MG63 (cell line): ENCODE measurements at places on chromosomes 11 and 22.

GRCh38 chr11:130243816-130244215 lies 70.9 kb downstream of the ZBTB44 start:
- no peak for DNase-seq

DNA sequence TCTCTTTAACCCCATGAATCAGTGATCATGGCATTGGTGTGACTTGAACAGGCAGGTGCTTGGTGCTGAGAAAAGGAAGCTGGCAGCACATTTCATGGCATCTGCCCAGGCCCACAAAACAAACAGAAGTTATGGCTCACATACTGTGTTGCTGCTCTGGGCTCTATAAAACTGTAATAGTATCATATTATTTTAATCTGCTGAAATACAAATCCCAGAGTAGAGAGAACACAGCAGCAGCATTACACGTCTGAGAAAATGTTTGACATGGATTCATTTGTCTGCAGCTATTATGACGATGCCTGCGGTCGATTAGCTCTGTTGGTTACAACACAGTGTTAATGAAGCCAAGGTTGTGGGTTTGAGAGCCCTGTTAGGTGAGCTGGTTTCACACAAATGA lies 80.8 kb downstream of the ALX4 start:
- DNase-seq: peak; percentile 37

- DNase-seq: no peak
These were observed 3.0 kb downstream of the SSTR3 start for GRCh38 chr22:37209140-37209845.

DNA sequence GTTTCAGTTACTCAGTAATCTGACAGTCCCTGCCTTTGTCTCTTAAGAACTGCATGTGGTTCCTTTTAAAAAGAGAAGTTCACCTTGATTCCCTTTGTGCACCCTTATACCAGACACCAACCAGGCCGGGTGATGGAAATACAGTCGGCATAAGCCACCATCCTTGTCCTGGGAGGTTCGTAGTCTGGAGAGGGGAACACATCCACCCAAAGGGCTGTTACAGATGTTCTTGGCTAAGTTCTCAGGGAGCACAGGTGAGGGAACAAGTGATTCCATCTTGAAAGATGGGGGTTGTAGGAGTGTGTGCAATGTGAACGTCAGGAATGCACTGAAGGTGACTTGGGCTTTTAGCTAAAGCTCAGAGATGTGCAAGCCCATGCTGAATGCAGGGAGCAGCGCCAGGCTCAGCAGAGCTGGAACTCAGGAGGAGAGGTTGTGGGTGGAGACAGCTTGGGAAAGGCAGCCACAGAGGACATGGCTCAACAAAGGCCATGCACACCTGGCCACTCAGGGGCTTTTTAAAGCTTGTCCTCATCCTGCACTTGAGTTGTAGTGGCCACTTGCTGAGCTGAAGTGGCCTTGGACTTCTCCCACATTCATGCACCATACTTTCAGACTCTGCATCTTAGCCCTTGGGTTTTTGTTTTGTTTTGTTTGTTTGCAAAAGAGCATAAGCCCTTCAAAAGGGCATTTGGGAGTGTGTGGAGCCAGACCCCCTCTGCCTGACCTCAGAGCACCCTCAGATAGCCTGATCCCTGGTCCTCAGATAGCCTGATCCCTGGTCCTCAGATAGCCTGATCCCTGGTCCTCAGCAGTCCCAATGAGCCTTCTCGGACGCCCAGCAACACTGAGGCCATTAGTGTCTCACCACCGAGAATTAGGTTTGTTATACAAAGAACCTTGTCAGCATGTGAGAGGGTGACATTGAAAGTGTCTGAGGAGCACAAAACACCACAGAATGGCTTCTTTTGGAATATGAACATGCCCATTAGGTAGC lies 12.7 kb upstream of the TMA7B start:
- no peak for DNase-seq

GRCh38 chr11:102318469-102318868 lies 1.2 kb downstream of the BIRC3 start:
- DNase-seq: peak; percentile 43
